ENCODE measurements at places on chromosomes 2 and 18.

- DNase-seq = no peak
Observed at GRCh38 chr2:184799379-184799778, 201.1 kb downstream of the ZNF804A start.

DNA sequence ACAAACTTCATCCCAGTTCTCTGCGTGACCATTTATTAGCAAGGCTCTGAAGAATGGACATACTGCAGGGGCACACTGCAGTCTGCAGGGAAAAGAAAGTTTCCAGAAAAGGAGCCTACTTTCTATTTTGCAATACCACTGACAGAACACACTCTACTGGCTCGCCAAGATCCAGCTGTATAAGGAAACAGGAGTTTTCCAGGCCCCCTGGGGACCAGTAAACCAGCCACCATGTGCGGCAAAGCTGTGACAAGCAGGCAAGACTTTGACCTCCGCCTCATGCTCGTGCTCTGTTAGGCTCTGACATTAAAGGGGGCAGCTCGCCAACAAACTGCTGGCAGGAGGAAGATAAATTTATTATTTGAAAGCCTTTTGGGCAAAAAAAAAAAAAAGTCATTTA lies 67.3 kb downstream of the CCBE1 start:
- peak; percentile 31 for DNase-seq

DNA sequence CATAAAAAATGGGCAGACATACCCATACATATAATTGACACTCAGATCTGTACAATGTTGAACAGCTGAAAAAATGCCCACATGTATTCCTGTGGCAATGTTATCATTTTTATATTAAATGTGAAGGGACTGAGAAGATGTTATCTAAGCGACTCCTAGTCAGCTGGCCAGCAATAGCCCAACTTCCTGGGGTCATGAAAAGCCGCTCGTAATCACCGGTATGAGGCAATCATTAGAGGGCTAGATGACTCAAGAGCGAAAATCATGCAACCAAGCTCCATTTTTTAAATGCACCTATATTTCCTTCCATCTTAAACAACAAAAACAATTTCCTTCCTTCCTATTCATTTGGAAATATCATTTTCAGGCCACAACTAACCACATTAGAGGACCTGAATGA lies 274.6 kb upstream of the CCDC68 start:
- DNase-seq = no peak

GRCh38 chr2:88857274-88857741 lies 165.8 kb downstream of the RPIA start:
- DNase-seq = no peak

DNA sequence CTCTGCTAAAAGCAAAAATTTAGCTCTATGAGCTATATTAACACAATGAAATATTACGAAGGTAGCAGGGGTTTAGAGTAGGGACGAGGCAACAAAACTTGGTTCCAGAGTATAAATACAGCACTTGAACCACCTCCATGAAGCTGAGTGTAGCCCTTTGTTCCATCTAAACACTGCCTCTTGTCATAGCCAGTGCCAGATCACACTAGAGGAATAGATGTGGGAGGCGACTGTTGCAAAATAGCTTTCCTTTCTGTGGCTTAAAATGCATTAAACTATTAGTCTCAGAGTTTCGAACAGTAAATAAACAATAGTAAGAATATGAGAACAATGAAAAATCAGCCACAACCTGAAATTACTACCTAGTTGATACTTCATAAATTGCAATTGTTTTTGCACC lies 29.8 kb downstream of the PIEZO2 start:
- DNase-seq = no peak

- DNase-seq = no peak
Observed at GRCh38 chr2:239370876-239371725, 29.7 kb downstream of the HDAC4 start.

- no peak for DNase-seq
Observed at GRCh38 chr18:73752965-73753364, 394.7 kb downstream of the FBXO15 start.

GRCh38 chr2:119247844-119248271 lies 24.2 kb downstream of the STEAP3 start:
- DNase-seq = no peak

DNA sequence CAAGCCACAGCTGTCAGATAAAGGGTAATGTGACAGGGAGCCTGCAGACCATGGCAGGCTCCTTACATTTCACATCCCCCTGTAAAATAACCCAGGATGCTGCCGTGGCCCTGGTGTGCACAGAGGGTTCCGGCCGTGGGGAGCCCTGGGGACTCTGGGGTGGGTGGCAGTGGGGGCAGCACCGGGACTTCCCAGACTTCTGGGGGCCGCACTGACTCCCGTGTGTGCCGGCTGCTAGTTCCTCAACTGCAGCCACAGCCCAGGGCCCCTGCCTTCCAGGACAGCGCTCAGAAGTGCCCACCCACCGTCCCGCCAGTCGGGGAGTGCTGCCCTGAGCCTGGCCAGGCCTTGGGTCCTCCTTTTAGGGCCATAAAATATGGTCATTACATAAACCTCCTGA lies 56.5 kb downstream of the CIB4 start:
- DNase-seq = no peak

DNA sequence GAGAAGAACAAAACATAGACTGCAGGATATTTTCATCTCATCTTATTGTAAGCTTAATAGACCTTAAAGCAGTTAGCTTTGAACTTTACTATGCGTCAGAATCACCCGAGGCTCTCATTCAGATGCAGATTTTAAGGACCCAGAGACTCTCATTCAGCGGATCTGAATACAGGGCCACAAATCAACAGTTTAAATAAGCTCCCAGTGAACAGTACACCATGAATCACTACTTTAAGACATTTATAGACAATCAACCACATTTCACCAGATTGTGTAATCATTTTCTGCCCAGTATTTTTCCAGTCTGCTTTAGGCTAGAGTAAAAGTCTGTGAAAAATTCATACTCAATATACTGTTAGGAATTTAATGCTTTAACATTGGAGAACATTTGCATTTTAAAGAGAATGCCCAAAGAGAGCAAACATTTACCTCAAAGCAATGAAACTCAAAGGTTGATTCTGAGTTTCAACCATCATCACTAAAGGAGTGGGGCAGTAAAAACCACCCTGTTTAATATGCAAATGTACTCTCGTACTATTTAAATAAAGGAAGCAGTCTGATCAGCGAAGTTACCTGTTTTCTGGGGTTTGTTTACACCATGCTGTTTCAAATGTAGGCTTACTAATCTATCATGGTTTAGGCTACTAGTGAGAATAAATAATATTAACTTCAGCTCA lies 11.0 kb upstream of the ALPK2 start:
- DNase-seq = peak; percentile 75

GRCh38 chr2:128324008-128324896 lies 5.6 kb upstream of the HS6ST1 start:
- no peak for DNase-seq

DNA sequence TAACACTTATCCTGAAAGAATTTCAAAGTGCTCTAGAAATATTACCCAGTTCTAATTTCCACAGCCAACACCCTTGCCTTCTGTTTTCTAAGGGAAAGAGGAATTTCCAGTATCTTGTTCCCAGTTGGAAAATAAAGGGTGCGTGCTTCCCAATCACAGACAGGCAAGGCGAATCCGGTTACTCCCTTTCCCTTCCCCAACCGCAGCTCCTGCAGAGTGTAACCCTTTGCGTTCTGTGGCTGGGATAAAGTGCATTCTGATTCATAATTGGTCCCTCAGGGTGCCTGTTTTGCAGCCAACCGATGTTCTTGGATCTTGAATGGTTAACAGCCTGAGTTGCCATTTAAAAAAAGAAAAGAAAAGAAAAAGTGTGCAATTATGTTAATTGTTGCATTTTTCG lies 40.6 kb upstream of the PGAP1 start:
- DNase-seq = peak; percentile 78

DNA sequence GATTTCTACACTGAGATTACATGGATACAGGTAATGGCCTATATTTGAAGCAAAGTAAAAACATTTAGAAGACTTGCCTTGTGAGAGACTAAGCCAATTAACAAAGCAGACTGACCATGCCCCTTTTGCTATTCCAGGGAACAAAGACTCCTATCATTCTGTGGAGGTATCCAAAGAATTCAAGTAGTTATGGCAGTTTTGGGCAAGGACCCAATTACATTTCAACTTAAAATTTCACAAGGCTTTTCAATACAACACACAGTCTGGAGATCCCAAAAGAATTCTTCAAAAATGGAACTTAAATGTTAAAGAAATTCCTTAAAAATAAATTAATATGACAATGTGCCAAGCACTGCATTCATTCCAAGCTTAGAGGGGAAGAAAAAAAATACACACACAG lies 109.2 kb upstream of the CHRNA1 start:
- peak; percentile 84 for DNase-seq

DNA sequence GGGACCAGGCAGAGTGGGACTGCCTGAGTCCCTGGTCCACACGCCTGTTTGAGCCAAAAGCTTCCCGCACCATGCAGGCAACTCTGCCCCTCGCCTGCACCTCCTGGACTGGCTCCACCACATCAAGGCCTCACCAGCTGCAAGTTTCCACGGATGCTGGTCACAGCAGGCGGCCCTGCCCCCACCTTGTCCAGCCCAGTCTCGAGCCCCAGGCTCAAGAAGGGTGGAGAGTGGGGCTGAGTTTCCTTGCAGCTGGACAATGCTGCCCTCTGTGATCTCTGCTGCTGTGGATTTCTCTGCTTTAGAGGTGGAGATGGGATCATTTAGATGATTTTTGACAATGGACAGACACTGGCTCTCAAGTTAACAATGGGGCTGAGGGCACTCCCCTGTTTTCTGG lies 74.9 kb downstream of the MTCL1 start:
- no peak for DNase-seq

- DNase-seq = peak; percentile 6
Observed at GRCh38 chr2:214465363-214466146, 54.7 kb downstream of the VWC2L start.

DNA sequence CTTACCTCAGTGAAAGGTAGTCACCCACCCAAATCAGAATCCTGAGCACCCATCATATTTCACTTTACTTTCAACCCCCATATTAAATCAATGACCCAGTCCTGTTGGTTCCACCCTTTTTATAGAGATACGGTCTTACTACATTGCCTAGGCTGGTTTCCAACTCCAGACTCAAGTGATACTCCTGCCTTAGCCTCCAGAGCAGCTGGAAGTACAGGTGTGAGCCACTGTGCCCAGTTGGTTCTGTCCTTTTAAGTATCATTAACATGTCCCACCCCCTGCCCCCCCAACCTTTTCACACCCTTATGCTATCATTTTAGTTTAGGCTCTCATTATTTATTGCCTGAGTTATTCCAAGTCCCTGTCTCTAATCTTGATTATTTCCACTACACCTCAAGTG lies 28.7 kb downstream of the MSH6 start:
- DNase-seq = no peak

DNA sequence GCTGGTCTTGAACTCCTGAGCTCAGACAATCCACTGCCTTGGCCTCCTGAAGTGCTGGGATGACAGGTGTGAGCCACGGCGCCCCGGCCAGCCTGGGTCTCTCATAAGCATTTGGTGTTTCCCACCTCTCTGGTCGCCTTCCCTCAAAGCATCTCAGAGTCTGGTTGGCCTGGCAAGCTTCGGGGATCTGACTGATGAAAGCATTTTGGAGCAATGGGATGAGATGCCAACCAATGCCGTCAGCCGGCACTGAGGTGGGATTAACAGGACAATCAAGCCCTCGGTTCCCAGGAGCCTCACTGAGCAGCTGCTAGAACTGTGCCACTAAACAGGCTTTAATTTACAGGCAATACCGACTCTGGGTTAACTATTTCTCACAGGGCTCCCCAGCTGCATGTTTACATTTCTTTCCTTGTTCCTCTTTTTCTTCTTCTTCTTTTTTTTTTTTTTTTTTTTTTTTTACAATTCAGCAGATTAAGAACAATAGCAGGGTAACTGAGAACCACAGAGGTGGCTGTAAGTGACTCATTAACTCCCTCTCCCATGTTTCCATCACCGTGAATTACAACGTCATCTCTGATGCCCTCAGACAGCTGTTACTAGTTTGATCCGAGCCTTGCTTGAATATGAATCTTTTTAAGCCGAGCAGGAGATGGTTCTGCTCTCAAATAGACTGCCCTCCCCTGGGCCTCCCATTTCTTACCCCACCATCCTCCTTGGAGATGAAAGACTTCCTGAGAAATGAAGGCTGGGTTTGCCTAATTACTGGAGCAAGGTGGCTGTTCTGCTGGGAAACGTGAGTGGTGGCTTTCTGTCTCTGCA lies 37.9 kb downstream of the ODC1 start:
- peak; percentile 56 for DNase-seq

- no peak for DNase-seq
Observed at GRCh38 chr2:156398176-156398575, 38.0 kb upstream of the GPD2 start.

DNA sequence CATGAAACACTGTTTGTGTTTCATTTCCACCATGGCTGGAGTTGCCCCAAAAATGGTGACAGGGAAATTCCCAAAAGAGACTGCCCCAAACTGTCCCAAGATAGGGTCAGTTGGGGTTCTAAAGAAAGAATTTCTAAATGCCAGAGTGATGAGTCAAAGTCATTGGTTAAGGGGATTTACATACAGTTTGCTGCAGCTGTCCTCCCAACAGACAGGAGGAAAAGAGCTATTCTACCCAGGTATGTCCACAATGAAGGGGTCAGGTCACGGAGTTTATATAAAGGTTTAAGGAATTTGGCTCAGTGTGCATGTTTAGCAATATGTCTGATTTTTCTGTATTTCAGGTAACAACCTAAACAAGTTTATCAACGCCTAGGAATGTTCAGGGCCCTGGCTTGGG lies 344.1 kb downstream of the TDRD15 start:
- DNase-seq = no peak

- no peak for DNase-seq
Observed at GRCh38 chr2:56288838-56289580, 105.2 kb downstream of the CCDC85A start.

DNA sequence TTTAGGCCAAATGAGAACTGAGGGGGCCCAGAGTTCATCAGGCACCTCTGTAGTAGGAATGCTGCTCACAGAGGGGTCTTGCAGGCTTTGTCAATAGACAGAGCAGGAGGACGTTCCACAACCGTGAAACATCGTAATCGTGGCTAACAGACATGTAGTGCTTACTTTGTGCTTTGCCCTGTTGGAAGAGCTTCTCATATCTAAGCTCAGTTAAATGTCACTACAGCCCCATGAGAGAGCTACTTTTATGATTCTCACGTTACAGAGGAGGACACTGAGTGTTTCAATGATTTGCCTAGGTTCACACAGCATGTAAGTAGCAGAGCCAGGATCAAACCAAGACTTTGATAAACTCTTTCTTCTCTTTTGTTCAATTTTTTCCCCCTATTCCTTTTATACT lies 136.6 kb downstream of the MYCN start:
- DNase-seq = no peak

DNA sequence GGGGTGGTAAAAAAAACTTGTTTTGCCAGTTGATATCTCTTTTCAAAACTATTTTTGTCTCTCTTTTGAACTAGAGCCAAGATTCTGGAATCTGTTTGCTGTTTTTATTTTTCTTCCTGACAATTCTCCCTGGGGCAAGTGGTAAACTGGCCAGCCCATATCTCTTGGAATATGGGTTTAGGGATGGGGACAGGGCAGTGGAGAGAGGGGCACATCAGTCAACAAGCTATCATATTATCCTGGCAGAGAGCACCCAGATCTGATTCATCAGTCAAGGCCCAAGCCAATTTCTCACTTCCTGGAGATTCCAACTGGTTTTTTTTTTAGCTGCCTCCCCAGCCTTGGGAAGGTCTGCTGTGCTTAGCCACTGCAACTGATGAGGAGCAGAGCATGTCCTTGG lies 52.3 kb downstream of the ARHGAP28 start:
- peak; percentile 71 for DNase-seq

Data from fibroblast of upper back skin (primary cell).